ENCODE measurements at places on chromosomes 5 and 9. TPM values are rescaled to one million over a fixed set of nuclear protein-coding genes. Genes with fewer than 3 reads are reported as not detected.

GAPVD1 gene
- 81.6 TPM for total RNA-seq

- DNase-seq = no peak
Measured at GRCh38 chr9:23539311-23539710, 286.7 kb downstream of the ELAVL2 start.

- DNase-seq = no peak
Measured at GRCh38 chr9:19379697-19380046, 364 bp downstream of the RPS6 start.

GRCh38 chr5:16983022-16983639, 47.0 kb upstream of the MYO10 start:
- DNase-seq = no peak

DNA sequence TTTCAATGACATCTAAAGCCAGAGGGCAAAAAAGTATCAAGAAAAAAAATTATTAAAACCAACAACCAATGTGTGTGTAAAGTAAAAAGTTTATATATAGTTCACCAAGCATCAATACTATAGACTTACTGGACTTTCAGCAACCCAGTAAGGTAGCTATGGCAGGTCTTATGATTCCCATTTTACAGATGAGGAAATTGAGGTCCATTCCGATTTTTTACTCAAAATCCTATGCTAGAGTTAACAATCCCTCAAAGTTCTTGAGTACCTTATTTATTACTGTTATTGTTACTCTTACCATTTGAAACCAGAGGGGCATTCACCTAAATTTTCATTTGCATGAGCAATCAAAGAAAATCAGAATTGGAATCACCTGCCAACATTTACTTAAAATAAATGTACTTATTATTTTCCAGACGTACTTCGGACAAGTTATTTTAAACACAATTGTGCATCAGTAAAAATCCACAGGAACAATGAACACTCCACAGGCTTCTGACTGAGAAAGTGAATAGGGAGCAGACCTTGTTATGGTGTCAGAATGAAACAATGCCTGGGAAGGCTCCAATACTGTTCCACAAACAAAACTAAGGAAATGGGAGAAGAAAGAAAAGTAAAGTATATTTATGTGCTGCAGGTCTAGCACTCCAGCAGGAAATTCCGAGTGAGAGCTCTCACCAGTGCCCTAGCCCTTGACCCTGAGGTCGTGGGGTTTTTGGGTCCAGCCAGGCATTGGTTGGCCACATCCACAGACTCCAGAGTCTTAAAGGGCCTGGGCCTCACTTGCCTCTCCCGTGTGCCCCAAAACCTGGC, 229.9 kb downstream of the PIK3R1 start:
- no peak for DNase-seq

All from occipital lobe (tissue), 3 donors.